ENCODE measurements at places on chromosomes 4 and X. TPM values are rescaled to one million over a fixed set of nuclear protein-coding genes. Genes with fewer than 3 reads are reported as not detected.

DNA sequence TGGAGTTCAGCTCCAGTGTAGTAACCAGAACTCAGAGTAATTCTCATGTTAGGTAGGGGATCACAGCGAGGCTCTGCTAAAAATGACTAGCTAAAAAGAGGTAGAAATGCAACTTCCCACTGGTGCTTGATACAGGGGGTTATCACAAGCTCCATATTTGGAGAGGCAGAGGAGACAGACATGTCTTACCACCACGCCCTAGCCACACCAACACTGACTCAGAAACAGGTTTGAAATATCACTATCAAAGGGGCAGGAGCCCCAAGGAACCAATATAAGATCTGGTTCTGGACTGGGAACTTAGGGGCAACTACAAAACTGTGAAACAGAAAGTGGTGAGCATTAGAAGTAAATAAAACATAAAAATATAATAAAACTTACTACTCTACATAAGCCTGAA is 62.9 kb downstream of the IQCM start:
- no peak for DNase-seq

DNA sequence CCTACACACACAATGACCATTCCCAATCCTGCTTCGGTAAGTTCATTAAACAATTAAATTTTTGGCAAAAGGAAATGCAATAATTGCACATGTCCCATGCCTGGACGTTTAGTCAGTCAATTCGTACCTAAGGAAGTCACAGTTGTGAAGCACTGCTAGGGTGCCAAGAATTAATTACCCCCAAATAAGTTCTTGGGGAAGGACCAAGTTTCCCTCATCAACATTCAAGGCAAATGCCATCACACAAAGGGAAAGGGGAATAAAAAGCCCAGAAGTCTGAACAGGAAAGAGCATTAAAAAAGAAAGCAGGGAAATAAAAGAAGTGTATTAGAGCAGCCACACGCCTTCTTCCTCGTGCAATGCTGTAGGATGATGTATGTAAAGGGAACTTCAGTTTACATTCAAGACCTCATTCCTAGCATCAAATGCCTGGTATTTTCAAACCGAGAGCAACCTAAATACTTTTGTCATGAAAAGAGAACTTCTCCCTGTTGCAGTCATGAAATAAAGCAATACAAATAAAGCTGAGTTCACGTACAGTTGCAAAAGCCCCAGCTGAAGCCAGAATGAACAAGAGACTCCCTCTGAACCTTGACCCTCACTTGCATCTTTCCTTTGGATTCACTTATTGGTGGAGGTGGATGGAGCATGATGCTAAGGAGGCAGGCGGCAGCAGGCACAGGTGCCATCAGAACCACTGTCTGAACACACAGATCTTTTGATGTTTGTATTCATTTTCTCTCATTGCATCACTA is 124.0 kb upstream of the PPARGC1A start:
- DNase-seq: no peak

GRCh38 chr4:164866817-164867490 is 10.0 kb upstream of the APELA start:
- no peak for DNase-seq

- no peak for DNase-seq
Measured at GRCh38 chrX:139121616-139122286, 408.8 kb upstream of the F9 start.

DNA sequence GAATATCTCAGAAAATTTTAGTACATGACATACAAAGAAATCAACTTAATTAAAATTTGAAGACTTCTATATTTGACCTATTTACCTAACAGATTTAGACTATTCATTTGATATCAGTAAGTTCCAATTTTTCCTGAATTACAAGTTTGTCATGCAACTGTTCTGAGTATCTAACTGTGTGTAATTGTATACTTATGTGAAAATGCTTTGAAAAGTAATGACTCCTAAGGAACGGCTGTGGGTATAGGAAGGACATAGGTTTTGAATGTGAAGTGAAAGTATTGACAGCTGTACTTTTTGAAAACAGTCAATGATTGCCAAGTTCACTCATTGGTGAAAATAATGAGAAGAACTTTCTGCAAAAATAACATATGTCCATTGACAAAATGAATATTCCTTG is 2.9 kb downstream of the GRIA2 start:
- DNase-seq: no peak

DNA sequence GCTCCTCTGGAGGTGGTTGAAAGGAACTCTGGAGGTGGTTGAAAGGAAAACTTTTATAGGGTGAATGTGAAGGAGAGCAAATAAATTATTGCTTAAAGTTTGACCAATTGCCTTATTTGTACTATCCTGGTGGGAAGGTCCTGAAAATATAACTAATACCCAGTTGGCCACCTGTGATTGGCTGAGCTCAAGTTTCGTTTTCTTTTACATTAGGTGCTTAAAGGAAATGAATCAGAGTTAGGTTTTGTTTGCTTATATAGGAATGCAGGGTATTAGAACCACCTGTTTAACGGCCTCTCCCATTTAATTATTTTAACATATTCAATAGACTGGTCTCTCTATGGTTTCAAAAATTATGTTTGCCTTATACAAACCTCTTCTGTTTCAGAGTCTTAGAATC is 497.6 kb downstream of the PRR32 start:
- no peak for DNase-seq

DNA sequence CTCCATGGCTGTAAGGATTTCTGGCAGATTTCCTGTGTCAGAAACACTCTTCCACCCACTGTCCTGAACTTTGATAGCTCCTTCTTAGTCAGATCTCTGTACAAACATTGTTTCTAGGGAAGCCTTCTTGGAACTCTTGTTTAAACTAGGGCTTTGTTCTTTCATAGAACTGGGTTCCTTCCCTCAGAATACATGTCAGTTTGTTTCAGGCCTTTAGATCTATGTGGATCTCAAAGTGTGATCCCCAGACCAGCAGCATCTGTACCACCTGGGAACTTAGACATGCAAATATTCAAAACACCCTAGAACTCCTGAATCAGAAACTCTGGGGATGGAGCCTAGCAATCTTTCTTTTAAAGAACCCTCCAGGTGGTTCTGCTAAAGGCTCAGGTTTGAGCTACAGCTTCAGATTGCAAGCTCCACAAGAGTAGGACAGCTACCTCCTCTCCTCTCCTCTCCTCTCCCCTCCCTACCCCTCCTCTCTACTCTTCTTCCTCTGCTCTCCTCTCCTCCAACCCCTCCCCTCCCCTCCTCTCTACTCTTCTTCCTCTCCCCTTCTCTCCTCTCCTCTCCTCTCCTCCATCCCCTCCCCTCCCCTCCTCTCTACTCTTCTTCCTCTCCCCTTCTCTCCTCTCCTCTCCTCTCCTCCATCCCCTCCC is 12.7 kb downstream of the RASSF6 start:
- no peak for DNase-seq

- DNase-seq: no peak
Measured at GRCh38 chr4:52627876-52628275, 31.2 kb downstream of the USP46 start.

- no peak for DNase-seq
Measured at GRCh38 chr4:141403782-141404181, 183.1 kb downstream of the ZNF330 start.

DNA sequence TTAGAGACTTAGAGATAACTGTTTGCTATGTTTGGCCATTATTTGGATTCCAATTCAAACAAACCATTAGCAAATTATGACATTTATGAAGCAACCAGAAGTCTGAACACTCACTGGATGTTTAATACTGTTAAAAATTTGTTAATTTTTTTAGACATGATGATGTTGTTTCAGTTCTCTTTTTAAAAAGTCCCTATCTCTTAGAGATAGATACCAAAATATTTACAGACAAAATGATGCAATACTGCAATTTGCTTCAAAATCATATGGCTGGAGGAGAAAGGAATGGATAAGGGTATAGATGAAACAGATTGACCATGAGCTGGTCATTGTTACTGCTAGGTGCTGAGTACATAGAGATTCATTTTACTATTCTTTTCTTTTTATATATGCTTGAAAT is 534.6 kb downstream of the BCOR start:
- no peak for DNase-seq

DNA sequence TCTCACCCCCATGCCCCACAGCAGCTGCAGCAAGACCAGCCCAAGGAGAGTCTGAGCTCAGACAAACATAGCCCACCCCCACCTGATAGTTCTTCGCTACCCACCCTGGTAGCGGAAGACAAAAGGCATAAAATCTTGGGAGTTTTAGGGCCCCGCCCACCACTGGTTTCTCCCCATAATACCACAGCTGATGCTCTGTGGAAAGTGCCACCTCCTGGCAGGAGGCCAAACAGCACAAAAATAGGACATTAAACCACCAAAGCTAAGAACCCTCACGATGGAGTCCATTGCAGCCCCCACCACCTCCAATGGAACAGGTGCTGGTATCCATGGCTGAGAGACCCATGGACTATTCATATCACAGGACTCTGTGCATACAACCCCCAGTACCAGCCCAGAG is 226.7 kb downstream of the SNCA start:
- DNase-seq: no peak

DNA sequence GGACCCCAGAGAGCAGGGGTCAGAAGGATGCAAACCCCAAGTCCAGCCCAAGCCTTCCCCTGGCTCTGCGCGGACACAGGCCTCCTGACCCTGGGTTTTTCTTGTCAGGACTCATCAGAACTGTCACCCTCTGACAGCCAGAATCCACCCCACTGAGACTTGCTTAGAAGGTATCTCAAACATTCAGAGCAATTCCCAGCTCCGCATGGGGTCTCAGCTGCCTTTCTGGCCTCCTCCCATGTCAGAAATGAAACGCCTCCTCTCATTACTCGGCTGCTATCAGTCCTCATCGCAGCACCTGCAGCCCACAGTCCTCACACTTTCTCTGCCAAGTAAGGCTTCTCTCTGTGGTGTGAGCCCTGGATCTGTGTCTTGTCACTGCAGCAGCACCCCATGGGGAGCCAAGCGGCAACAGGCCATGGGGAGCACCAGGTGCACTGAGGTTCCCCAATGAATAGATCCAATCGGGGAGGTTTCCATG is 97.8 kb downstream of the WFS1 start:
- no peak for DNase-seq

DNA sequence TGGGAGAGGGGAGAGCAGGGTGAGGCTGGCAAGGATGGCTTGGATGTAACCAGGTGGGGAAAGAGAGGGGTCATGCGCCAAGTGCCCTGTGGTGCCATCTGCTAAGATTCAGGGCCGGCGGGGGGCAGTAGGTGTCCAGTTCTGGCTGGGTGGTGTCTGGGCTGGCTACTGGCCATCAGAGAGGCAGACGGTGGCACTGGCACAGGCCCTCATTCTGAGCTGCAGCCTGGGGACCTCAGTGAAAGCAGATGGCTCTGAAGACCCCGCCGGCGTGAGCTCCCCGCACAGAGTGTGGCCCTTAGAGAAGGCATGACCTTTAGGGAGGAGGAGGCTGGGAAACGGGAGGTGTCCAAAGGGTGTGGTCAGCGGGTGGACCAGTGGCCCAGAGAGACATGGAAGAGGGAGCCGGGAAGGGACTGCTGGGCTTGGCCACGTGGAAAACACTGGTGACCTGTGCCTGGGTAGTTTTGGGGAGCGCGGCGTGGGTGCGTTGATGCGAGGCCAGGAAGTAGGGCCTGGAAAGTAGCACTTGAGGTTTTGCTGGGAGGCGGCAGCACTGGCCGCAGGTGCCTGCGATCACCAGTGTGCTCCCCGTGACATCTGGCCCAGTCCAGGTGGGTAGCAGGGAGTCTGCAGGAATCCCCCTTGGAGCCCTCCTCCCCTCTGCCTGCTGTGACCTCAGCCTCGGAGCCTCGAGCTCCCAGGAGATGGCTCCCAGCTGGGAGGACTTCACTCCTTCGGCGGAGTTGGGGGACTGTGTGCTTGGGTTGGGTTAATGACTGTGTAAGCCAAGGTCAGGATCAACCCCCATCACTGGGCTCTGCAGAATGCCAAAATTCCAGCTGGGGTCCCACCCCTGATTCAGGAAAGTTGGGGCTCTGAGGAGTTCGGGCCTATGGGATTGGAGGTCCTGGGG is 9.3 kb upstream of the SH3TC1 start:
- no peak for DNase-seq

- no peak for DNase-seq
Measured at GRCh38 chr4:100581337-100581736, 63.5 kb upstream of the EMCN start.

The SSX4 gene
- total RNA-seq: not detected

The VCX3A gene
- not detected for total RNA-seq

The MTMR1 gene
- 27.3 TPM for total RNA-seq

The MSX1 gene
- total RNA-seq: 2.5 TPM

The ENPP6 gene
- 0.12 TPM for total RNA-seq

The SPARCL1 gene
- total RNA-seq: 369 TPM

The TMEM271 gene
- not detected for total RNA-seq

The HMX1 gene
- not detected for total RNA-seq

All from upper lobe of right lung (tissue), 1 donor.